Cardiac septum (tissue), 1 donor: ENCODE measurements at places on chromosomes 5 and 9.

- no peak for DNase-seq
Observed at GRCh38 chr5:116466727-116467464, 107.7 kb downstream of the SEMA6A start.

DNA sequence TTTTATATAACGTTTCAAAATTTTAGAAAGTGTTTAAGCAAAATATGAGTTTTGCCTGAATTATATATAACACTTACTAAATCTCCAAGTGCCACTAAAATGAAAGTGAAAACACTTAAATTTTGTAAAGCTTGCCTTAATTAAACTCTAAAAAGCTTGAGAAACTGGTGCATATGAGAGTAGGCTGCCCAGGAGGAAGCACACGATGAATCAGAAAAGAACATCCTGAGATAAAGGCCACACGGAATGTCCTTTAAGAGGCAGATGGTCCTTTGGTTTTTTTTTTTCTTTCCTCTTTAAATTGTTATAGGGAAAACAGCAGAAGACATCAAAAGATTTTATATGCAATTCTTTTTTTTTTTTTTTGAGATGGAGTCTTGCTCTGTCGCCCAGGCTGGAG is 60.3 kb downstream of the HABP4 start:
- no peak for DNase-seq

DNA sequence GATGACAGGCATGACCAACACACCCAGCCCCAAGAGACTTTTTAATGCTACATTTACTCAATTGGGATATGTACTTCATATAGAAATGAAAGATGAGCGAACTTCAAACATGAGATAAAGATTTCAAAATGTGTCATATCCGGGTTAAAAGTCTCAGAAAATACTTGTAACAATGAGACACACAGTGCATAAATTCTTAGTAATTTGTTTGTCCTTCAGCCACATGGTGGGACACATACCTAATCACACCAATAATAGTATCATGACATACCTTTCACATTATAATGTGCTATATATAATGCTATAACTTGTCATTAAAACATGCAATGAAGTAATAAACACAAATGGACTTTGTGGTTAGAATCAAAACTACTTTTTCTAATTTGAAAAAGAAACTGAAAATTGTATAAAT is 204.7 kb upstream of the RFX3 start:
- DNase-seq, result no peak

- DNase-seq, result no peak
Observed at GRCh38 chr5:27742805-27743204, 704.4 kb upstream of the CDH9 start.

- no peak for DNase-seq
Observed at GRCh38 chr5:163439092-163439425, 1.7 kb downstream of the CCNG1 start.

DNA sequence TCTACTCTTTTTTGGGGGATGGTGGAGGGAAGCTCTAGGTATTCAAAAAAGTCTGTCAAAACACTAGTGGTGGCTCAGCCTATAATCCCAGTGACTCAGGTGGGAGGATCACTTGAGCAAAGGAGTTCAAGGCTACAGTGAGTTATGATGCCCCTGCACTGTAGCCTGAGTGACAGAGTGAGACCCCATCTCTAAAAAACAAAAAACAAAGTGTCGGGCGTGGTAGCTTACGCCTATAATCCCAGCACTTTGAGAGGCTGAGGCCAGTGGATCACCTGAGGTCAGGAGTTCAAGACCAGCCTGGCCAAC is 15.8 kb upstream of the SLC35D2 start:
- no peak for DNase-seq

DNA sequence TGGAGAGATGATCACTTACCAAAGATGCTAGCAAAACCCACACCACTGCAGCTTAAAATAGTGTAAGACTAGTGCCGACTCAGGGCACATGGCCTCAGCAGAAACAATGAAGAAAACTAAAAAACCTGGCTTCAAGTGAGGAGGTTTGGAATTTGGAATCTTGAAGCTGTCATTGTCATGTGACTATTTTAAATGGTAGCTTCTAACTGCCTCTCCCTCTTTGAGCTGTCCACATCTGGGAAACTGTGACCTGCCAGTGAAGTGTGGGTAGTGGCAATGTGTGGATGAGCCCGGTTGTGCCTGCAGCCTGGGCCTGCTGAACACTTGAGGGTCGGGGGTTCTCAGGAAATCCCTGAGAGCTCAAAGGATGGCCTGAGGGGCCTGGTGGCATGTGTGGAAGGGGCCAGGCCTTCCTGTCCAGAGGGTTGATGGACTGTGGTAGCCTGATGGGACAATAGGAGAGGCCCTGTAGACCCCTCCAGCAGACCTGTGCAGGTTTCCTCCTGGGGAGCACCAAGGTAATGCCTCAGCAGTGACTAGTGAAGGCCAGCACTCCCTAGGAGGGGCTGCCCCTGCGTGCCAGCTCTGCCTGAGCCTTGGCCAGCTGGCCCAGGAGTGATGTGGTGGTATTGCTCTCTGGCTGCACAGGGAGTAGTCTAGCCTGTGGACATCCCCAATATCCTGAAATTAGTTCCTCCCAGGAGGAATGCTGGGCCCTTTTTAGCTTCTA is 13.6 kb downstream of the USP20 start:
- no peak for DNase-seq

DNA sequence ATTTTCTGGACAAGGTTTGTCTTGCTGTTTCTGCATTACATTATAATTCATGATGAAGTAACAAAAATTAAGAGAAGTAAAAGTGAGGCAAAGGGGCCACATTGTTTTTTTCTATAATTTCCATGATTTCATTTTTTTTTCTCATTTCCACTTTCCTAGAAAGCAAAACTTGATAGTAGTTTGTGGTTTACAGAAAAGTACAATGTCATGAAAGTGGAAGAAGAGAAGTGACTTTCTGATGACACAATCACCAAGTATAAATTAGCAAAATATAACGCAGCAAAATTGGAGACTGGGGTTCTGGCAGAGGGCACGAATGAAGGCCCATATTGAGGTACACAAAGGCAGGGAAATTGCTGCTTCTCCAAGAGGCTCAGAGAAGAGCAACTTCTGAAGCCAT is 5.0 kb upstream of the IFNA14 start:
- DNase-seq, result no peak

- no peak for DNase-seq
Observed at GRCh38 chr9:89375191-89375760, 57.0 kb downstream of the SECISBP2 start.

GRCh38 chr5:160605266-160605665 is 183.6 kb downstream of the PTTG1 start:
- DNase-seq, result no peak

- DNase-seq, result no peak
Observed at GRCh38 chr9:85416715-85417114, 325.0 kb downstream of the AGTPBP1 start.

DNA sequence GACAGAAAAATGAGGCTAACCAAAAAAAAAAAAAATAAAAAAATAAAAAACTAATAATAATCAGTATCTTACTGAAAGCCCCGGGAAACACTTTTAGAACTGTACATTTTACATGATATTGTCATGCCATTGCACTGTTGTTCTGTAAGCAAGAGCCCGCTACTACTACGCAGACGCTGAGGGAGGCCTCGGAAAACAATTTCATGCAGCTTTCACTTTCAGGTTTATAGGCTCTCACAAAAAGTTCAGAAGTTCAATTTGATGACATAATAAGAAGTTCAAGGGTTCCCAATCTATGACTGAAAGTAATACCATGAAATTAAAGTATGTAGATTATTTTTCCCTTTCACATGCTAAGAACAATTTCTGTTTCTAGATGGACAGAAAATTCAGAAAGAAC is 318.3 kb upstream of the ITGA1 start:
- no peak for DNase-seq

- no peak for DNase-seq
Observed at GRCh38 chr9:37187713-37188439, 67.5 kb downstream of the ZCCHC7 start.

GRCh38 chr5:169272111-169272510 is 28.8 kb downstream of the SLIT3 start:
- DNase-seq, result no peak

- no peak for DNase-seq
Observed at GRCh38 chr9:95015569-95015968, 289.1 kb downstream of the AOPEP start.

DNA sequence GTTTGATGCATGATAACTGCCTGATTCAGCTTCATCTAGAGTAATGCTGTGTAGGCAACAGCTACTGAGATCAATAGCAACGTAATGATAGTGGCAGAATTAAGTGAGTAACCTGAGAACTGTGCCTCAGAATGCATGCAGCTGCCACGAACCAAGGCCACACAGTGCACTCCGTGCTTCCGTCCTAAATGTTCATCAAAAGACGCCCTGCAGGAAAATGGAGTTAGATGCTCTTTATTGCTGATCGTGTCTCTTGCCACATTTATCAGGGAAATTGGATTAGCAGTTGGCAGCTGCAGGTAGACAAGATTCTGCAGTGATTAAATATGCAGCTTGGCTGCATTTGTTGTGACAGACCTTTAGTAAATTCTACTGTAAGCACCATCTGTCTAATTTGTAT is 107.7 kb upstream of the TLX3 start:
- no peak for DNase-seq

DNA sequence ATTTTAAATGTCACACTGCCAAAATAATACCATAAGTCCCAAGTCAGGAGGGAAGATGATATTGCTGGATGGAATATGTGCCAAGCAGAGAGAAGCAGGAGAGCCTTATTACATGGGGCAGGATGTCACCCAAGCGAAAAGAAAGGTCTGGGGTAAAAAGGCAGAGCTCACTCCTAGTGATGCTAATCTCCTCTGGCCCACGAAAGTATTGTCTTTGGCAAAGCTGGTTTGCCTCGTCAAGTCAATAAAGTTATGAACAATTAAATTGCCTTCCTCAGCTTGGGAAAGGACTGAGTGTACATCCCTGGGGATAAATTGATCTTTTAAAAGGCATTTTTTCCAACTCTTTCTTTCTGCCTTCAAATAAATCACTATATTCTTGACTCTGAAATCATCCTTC is 220.6 kb downstream of the DMAC1 start:
- DNase-seq, result no peak

GRCh38 chr5:74546796-74547195 is 93.7 kb downstream of the ENC1 start:
- DNase-seq, result no peak

DNA sequence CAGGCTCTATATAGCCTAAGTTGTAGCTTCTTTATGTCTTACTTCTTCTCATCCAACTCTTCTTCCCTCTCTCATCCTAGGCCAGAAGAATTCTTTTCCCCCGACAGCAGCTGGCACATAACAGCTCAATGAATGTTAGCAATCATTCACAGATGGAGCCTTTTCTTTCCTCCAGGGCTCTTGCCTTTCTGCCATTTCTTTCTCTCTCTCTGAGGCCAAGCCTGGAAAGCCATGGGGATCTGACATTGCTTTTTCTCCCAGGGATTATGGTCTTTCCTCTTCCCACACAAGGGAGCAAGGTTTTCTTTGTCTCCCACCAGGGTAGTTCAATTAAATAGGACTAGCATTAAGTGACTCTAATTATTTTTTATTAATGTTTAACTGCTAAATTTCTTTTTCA is 20.5 kb downstream of the SMIM15 start:
- no peak for DNase-seq

GRCh38 chr5:112551419-112552032 is 132.4 kb upstream of the EPB41L4A start:
- DNase-seq, result no peak

GRCh38 chr5:42351956-42352355 is 71.3 kb upstream of the GHR start:
- no peak for DNase-seq

GRCh38 chr5:148333262-148333849 is 2.0 kb upstream of the SPINK9 start:
- no peak for DNase-seq

GRCh38 chr5:179244044-179244443 is 101.2 kb downstream of the ADAMTS2 start:
- DNase-seq, result no peak

DNA sequence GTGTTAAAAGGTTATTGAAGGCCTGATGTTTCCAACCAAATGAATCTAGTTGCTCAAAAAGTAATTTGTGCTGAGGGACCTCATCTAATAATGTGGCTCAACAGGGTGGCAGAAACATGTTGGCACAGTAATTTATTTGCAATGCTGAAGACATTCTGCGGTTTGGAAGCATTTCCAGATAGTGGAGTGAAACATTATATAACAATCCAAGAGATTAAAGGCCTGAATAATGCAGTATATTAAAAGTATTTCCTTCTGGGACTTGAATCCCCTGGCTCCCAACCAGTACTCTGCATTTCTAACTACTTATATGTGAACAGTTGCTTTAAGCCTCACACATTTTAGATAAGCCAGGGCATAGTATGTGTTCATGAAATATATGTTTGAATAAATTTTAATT is 25.9 kb upstream of the ALDH1A1 start:
- DNase-seq, result no peak

GRCh38 chr5:83026516-83026915 is 50.7 kb downstream of the TMEM167A start:
- DNase-seq, result no peak

DNA sequence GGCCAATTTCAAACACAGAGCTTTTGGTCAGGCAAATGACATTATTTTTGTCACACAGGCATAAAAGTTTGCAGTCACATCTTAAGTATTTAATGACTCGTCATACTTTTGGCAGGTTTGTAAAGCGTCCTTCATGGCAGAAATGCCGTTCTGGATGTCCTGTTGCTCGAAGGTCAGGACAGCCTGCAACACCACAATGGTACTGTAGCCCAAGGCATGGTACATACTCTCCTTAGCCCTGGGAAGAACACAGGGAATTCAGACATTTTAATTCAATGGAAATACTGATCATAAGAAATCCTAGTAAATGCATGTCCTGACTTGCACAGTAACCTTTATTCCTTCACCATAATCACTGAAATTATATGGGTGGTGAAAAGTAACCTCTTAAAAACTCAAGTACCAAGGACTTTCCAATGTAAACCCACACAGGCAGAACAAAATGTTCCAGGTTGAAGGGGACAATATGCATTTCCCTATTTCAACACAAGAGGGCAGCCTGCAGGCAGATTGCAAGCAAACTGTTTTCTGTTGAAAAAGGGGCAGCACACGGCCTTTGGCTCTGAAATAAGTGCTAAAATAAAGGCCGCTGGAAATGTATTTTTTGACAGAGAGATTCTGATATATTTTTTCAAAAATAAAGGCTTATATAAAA is 95.7 kb downstream of the TTC39B start:
- DNase-seq, result no peak
